D721Med (cell line): ENCODE measurements at places on chromosomes 12 and 14.

DNA sequence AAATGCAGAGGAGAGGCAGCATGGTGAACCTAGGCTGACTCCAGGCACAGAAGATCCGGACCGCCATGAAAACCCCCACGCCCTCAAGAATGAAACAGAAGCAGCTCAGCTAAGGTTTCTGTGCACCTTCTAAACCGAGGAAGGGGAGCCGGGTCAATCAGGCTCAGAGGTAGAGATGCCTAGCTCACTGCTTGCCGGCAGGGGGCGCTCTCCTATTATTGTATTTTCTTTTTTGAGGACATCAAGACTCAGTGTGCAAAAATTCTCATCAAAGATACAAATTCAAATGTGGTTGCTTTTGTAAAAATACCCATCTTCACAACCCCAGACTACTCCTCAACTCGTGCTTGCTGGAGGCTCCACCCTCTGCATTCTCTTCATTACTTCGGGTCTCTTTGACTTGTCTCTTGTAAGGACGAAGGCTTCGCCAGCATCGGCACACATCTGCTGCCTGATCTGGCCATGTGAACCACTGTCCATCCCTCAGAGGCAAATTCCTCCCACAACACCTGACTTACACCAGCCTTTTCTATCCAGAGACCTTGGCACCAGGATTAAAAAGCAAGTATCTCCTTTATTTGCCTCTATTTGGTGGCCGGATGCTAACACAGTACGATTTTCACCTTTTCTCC lies 33.4 kb upstream of the RNASE3 start:
- DNase-seq: peak; percentile 40

GRCh38 chr14:45867046-45867894 lies 614.3 kb upstream of the MIS18BP1 start:
- DNase-seq: no peak

DNA sequence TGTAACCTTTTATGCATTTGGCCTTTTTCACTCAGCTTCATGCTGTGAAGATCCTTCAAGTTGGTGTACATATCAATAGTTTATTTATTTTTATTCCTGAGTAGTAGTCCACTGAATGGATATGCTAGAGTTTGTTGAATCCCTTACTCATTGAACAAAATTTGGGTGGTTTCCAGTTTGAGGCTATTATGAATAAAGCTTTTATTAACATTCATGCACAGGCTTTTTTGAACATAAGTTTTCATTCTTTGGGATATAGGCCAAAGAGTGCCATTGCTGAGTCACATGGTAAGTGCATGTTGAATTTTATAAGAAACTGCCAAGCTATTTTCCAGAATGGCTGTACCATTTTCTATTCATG lies 59.5 kb upstream of the CAPRIN2 start:
- no peak for DNase-seq

GRCh38 chr12:51910168-51910567 lies 2.9 kb downstream of the ACVRL1 start:
- no peak for DNase-seq

DNA sequence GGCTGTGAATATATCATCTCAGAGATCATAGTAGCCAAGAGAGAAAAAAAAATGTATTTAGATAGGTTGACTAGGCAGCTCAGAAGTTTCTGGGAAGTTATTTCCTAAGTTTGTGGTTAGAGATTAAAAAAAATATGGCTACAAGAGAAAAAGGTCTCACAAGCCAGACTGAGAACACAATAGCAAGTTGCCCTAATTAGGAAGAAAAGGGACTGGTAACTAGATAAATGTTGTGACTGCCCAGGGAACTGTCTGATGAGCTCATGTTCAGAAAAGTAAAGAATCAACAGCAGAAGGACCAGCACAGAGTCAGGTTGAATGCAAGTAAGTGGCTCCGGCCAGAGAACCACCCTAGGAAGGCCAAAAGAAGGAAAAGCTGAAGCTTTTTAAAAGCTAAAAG lies 256.6 kb downstream of the PRKD1 start:
- DNase-seq: no peak

- DNase-seq: no peak
Observed at GRCh38 chr12:123485756-123486155, 27.8 kb downstream of the SNRNP35 start.

- no peak for DNase-seq
Observed at GRCh38 chr14:31842899-31843298, 234.2 kb upstream of the ARHGAP5 start.

DNA sequence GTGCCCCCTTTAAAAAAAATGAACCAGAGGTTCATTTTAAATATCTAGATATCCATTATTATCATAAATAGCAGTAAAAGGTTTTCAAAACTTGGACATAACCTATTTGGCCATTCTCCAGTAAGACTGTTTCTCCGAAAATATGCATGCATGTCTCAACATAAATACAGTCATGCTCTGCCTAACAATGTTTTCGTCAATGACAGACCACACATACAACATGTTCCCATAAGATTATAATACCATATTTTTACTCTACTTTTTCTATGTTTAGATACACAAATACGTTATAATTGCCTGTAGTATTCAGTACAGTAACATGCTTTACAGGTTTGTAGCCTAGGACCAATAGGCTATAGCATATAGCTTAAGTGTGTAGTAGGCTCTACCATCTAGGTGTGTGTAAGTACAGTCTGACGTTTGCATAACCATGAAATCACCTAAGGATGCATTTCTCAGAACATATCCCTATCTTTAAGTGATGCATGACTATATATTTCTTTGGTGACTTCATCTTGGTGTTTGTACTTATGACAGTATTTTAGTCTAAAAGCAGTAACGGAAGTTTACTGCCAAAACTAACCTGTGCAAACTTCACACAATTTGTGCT lies 3.2 kb downstream of the TMEM19 start:
- DNase-seq: no peak

DNA sequence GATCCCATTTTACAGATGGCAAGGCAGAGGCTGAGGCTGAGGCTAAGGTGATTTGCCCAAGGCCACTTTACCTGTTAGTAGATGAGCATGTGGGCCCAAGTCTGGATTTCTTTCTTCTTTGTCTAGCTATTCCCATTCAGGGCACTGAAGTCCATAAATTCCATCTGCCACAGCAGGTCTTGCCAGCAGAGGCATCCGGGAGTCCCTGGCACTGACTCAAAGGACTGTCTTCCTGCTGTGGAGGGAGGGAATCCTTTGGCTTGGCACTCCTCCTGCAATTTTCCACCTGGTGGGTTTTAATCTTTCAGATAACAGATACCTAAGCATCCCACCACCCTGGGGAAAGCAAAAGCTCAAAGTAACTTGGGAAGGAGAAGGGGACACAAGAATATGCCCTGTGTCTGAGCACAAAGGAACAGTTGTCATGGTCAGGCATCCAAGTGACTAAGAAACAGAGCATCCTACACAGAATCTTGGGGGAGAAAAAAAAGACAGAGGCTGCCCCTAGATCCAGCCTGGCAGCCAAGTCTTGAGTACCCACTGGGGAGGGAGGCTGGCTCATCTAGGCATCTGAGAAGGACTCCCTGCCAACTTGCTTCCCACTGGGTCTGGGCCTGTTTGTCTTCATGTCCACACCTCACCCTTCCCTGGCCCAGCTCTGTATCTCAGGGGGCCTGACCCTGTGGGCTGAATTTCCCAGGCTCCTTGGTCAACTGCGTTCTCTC lies 35.6 kb upstream of the CMKLR1 start:
- DNase-seq: no peak

- DNase-seq: no peak
Observed at GRCh38 chr12:75606956-75607355, 95.5 kb upstream of the KRR1 start.

- DNase-seq: no peak
Observed at GRCh38 chr12:76558684-76559399, 729 bp downstream of the OSBPL8 start.

DNA sequence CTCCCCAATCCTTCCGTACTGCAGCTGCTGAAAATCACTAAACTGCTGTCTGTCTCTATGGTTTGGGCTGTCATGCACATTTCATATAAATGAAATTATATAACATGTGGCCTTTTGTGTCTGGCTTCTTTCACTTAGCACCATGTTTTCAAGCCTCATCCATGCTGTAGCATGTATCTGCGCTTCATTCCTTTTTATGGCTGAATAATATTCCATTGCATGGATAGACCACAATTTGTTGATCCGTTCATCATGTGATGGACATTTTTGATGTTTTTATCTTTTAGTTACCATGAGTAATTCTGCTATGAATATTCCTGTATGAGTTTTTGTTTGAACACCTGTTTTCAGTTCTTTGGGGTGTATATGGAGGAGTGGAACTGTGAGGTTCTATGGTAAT lies 32.6 kb upstream of the MED13L start:
- DNase-seq: no peak

DNA sequence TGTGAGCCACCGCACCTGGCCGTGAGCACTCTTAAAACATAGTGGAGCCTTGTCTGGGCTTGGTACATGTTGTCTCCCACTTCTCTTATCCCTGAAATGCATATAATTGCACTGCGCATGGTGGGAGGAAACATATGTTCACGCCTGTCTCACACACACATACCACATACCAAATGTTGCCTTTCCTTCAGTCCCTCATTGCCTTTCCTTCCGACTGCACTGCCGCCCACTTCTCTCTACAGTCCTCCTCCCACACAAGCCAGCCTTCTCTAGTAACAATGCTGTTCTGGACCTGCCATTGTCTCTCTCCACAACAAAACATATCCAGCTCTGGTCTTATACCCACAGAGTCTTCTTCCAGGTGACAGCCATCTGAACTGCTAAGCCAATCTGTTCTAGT lies 88.3 kb upstream of the PTHLH start:
- no peak for DNase-seq

DNA sequence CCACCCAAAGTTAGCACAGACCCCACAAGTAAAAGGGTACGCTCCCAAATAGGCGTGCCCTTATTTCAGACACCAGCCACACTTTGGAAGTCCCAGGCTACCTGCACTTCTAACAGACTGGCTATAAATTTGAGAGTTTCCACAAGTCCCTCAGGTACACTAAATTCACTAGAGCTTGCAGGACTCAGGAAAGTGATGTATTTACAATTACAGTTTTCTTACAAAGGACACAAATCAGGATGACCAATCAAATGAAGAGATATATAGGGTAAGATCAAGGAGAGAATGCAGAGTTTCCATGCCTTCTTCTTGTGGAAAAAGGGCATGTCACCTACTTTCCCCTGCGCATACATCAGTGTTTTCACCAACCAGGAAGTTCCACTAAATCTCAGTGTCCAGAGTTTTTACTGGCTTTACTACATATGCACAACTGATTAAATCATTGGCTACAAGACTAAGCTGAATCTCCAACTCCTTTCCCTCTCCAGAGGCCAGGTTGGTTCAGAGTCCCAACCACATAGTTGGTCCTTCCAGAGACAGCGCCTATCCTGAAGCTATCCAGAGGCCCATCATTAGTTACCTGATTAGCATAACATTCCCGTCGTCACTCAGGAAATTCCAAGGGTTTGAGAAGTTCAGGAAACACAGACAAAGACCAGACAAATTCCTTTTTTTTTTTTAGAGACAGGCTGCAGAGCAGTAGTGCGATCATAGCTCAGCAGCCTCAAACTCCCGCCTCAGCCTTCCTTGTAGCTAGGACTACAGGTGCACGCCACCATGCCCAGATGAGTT lies 84.2 kb downstream of the DENND5B start:
- DNase-seq: no peak
